ENCODE measurements at places on chromosomes 3 and 15. TPM values are rescaled to one million over a fixed set of nuclear protein-coding genes. Genes with fewer than 3 reads are reported as not detected.

- no peak overlapping the region for H3K4me3 ChIP-seq
- no peaks in the 10 kb centered on the region for H3K36me3 ChIP-seq
- no peak overlapping the region for H3K27ac ChIP-seq
- H3K4me1 ChIP-seq = no peaks in the 10 kb centered on the region
Measured at GRCh38 chr3:45241206-45241605, 15.1 kb upstream of the TMEM158 start.

DNA sequence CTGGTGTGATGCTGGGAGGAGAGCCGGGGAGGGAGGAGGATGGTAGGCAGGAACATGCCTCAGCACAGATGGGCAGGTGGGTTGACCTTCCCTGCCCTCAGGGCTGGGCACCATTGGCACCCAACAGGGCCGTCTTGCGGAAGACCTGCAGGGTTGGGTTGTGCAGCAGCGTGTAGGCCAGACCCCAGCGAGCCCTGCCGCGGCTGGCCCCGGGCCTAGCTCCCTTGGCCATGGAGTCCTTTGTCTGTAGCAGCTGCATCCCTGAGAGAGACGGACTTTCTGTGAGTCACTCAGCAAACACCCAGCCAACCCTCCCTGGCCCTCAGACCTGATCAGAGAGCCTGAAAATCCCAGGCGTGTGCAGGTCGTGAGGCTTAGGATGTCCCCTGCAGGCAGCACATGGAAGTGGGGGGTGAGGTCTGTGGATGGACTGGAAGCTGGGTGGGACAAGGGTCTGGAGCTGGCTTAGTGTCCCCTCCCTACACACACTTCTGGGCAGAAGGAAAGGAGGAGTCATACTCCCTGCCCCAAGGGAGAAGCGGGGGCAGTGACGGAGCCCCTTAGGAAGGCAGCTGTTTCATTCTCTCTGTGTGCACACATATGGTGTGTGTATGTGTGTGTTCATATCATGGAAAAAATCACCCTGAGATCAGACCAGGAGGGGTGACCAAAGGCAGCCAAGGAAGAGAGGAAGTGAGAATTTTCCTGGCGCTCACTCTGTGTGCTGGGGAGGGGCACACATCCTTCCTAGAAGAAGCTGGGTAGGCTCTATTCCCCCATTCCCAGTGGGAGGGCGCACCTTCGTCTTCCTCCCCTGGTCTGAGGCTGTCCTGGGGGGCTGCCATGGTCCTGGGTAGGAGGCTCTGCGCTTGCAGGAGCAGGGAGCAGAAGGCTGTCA is 6.7 kb downstream of the ISLR start:
- peaks cover 14% of the 10 kb centered on the region for H3K27me3 ChIP-seq
- H3K36me3 ChIP-seq = peaks cover 10% of the 10 kb centered on the region
- peaks cover 37% of the 10 kb centered on the region for H3K4me1 ChIP-seq
- DNase-seq = no peak

DNA sequence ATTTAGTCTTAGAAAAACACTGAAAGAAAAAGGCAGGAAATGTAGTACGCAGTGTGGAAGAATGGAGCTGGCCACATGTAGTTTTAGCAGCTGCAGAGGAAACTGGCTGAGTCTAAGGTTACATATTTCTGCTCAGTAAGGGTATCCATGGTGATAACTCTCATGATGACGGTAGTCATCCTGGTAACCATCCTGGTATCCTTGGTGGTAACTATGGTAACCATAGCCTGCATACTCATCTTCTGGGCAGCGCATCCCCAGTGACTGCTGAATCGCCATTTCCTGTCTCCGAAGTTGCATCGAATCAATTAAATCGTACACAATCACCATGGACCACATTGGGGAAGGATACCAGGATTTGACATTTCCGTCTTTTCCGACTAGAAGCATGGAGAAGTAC is 35.7 kb downstream of the CCDC80 start:
- peak overlapping the region; percentile 49 for H3K4me3 ChIP-seq
- H3K27ac ChIP-seq = peak overlapping the region; percentile 42
- H3K36me3 ChIP-seq = peaks cover 8% of the 10 kb centered on the region
- DNase-seq = no peak
- H3K27me3 ChIP-seq = no peaks in the 10 kb centered on the region

- H3K4me1 ChIP-seq = no peaks in the 10 kb centered on the region
- no peaks in the 10 kb centered on the region for H3K36me3 ChIP-seq
- no peak for DNase-seq
- no peak overlapping the region for H3K27ac ChIP-seq
- no peaks in the 10 kb centered on the region for H3K27me3 ChIP-seq
- no peak overlapping the region for H3K4me3 ChIP-seq
Measured at GRCh38 chr15:97598353-97598798, 362.1 kb upstream of the ARRDC4 start.

- H3K27ac ChIP-seq = no peak overlapping the region
- H3K36me3 ChIP-seq = no peaks in the 10 kb centered on the region
- peaks cover 32% of the 10 kb centered on the region for H3K4me1 ChIP-seq
Measured at GRCh38 chr3:56879436-56880215, 77.9 kb upstream of the ARHGEF3 start.

DNA sequence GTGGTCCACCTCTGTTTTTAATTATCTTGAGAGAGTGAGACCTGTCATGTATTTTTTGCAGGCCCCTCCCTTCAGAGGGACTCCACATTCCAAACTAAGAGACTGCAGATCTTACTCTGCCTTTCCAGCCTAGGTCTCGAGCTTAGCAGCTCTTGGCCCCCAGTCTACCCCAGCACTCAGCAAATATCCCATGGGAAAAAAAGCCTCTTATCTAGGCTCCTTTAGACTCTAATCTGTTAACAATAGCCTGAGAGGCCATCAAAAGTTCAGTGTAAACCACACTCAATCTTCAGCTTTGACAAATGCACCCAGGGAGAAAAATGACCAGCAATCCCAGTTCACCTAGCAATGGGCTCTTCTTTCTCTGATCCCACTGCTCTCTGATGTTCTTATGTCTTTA is 8.6 kb upstream of the BLM start:
- no peak overlapping the region for H3K27ac ChIP-seq
- DNase-seq = no peak
- H3K4me3 ChIP-seq = no peak overlapping the region
- no peaks in the 10 kb centered on the region for H3K27me3 ChIP-seq
- H3K4me1 ChIP-seq = peaks cover 6% of the 10 kb centered on the region

DNA sequence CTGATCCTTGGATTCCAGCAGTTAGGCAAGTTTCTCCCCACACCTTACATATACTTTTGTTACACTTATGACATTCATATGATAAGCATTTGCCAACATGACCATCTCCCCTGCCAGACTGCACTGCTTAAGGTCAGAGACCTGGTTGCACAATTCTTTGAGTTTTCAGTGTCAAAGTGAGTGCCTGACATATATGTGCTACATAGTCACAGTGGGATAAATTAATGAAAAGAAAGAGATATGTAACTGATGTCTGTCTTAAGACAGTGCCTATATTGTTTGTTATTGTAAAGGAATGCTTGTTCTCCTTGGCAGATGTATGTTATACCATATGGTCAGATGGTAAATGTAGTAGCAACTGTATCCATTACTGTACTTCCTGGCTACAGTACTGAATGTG is 3.5 kb upstream of the DCUN1D1 start:
- no peak overlapping the region for H3K4me3 ChIP-seq
- no peaks in the 10 kb centered on the region for H3K27me3 ChIP-seq
- DNase-seq = no peak
- peaks cover 9% of the 10 kb centered on the region for H3K4me1 ChIP-seq
- no peaks in the 10 kb centered on the region for H3K36me3 ChIP-seq

GRCh38 chr3:50559702-50560101 is 7.8 kb downstream of the C3orf18 start:
- no peak for DNase-seq
- no peak overlapping the region for H3K4me3 ChIP-seq
- peaks cover 4% of the 10 kb centered on the region for H3K4me1 ChIP-seq
- H3K27me3 ChIP-seq = peaks cover 9% of the 10 kb centered on the region
- no peaks in the 10 kb centered on the region for H3K36me3 ChIP-seq

Gene COL6A5
- 0.14 TPM for total RNA-seq

DNA sequence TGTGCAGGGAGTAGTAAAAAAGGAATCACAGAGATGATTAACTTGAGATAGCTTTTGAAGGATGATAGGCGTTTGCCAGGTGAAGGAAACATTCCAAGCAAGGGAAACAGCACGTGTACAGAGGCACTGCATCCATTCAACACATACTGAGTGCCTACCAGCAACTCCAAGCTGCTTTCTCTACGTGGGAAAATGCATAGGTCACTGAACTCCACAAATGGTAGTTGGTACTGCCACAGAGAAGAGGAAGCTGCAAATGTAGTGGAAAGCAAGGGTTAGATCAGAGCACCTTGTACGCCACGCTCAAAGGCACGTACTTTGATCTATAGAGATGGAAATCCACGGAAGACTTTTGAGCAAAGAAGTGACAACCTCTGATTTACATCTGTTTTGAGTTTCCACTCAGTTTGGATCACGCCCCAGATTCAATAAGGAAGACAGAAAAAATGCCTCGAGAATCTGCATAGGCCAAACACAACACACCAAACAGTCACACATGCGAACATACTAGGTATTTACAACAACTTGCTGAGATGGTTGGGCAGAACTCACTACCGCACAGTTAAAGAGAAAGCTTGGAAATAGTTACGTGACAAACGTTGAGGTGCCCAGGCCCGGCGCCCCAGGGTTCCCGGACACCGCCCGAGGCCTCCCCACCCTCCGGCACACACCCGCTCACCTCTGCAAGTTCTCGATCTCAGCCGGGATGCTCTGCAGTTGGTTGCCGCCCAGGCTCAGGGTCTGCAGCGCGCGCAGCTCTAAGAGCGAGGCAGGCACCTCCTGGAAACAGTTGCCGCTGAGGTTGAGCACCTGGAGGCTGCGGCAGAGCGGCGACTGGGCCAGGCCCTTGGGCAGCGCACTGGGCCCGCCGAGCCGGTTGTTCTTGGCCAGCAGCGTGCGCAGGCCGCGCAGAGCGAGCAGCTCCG is 826 bp downstream of the LRRC58 start:
- peak overlapping the region; percentile 83 for H3K27ac ChIP-seq
- peaks cover 8% of the 10 kb centered on the region for H3K27me3 ChIP-seq
- peaks cover 36% of the 10 kb centered on the region for H3K4me1 ChIP-seq
- DNase-seq = peak; percentile 86

GRCh38 chr15:65209701-65210643 is 1.3 kb downstream of the CILP start:
- H3K4me3 ChIP-seq = no peak overlapping the region
- peaks cover 38% of the 10 kb centered on the region for H3K4me1 ChIP-seq
- peak overlapping the region; percentile 23 for H3K27ac ChIP-seq
- DNase-seq = no peak
- no peaks in the 10 kb centered on the region for H3K27me3 ChIP-seq
